ENCODE measurements at places on chromosomes 13 and 19. TPM values are rescaled to one million over a fixed set of nuclear protein-coding genes. Genes with fewer than 3 reads are reported as not detected.

Gene MCEMP1
- 0.60 TPM for total RNA-seq

Gene FRY
- 167 TPM for total RNA-seq

Gene ATP12A
- total RNA-seq: not detected

DNA sequence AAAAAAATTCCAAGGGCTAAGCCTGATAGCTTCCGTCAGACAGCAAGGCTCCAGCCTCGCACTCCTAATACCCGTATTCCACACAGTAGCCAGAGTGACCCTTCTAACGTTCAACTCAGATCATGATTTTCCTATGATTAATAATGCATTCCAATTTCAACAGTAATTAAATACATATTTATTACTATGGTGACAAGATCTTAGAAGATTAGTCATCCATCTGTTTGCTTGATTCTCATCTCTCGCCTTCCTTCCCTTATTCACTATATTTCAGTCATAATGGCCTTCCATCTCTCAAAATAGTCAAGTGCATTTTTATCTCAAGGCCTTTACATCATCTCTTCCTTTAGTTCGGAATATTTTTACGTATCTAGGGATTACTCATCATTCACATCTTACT lies 621.2 kb upstream of the SPRY2 start:
- no peak overlapping the region for H3K4me3 ChIP-seq
- H3K4me1 ChIP-seq: no peaks in the 10 kb centered on the region
- no peaks in the 10 kb centered on the region for H3K27me3 ChIP-seq

All from left ventricle myocardium inferior (tissue), 1 donor.